Stimulated activated CD4-positive, alpha-beta T cell treated with anti-CD3 and anti-CD28 coated beads, Interleukin-1b, Interleukin-23, amount 100 ng/mL, for 1 hour (primary cell): ENCODE measurements at places on chromosomes 3 and 15.

DNA sequence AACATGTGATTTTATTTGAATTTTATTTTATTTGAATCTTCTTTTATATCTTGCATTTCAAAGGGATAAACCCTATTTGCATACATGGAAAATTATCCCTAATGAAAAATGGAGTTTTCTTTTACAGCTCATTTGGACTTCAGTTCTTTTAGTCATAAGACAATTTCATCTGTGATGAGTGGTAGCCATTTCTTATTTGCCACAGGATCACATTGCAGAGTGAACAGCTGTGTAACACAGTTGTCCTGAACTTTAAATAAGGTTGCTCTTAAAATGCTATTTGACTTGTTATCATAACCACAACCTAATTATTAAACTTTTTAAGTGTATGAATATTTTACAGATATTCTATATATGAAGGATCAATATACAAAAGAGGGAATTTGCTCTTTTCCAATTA, 221.7 kb upstream of the ROPN1 start:
- DNase-seq: no peak

- DNase-seq: no peak
These were observed 215.1 kb upstream of the UBE2E1 start for GRCh38 chr3:23590424-23591273.

GRCh38 chr3:106006001-106006400, 137.2 kb upstream of the CBLB start:
- DNase-seq: no peak

DNA sequence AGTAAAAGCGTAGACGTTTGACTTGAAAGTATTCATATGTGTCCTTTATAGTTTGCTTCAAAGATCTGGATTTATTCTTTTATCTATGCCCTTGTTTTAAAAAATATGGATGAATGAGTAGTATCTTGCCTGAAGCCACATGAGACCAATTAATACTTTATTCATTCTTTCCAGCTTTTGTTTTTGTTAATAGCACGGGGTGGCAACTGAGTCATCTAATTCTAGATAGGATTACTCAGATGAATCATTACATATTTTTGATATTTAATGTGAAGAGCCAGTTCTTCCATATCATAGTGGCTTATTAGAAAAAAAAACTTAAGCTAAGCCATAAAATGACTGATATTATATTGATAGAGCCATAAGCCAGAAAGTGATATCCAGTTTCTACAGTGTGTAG, 121.9 kb downstream of the BBX start:
- DNase-seq: no peak

GRCh38 chr3:45244356-45244755, 18.3 kb upstream of the TMEM158 start:
- no peak for DNase-seq

GRCh38 chr15:86060674-86061073, 19.0 kb upstream of the AGBL1 start:
- no peak for DNase-seq

GRCh38 chr3:172516318-172517214, 6.7 kb downstream of the TNFSF10 start:
- no peak for DNase-seq

- no peak for DNase-seq
These were observed 47.2 kb upstream of the SLC41A3 start for GRCh38 chr3:126130981-126131745.

- no peak for DNase-seq
These were observed 329.1 kb upstream of the SOX2 start for GRCh38 chr3:181382656-181383055.

DNA sequence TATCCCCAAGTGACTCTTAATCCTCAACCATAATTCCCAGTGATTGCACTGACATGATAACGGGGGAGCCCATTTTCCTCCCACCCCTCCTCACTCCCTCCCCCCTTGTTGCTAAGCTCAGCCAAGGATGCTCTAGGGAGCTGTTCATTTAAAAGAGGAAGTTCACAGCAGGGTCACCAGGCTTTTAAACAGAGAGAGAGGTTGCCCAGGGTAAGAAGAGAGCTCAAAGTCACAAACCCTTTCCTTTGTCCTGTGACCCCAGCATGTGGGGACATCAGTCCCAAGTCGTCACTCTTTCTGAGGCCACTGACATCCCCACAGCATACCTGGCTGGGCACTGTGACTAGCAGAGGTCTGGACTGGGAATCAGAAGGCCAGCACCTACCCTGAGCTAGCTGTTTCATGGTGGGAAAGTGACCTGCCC, 144.1 kb downstream of the RORA start:
- DNase-seq: no peak

GRCh38 chr15:45919806-45920205, 285.0 kb downstream of the SQOR start:
- DNase-seq: no peak

GRCh38 chr3:169931747-169932520, 20.6 kb downstream of the SAMD7 start:
- DNase-seq: no peak

- no peak for DNase-seq
These were observed 277.6 kb downstream of the LPP start for GRCh38 chr3:188431553-188431952.

- DNase-seq: no peak
These were observed 211.9 kb upstream of the ARRDC4 start for GRCh38 chr15:97748576-97748975.

DNA sequence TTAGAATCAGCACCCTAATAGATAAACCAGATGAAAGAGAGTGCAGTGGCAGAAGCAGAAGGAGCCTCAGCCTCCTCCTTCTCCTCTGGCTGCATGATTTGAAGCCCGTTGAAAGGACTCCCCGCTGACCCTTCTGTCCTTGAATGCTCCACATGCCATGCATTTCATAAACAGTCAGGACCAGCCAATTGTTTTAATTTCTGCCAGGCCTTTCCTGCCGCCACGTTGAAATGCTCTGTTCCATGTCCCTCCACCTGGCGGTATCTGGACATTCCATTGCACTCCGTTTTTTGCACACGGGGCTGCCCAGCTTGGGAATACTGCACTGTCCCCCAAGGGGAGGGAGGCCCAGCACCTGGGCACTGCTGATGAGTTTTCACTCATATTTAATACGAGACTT, 35.2 kb upstream of the GLCE start:
- DNase-seq: no peak
